ENCODE measurements at places on chromosomes 12 and 14.

- DNase-seq = no peak
These were observed 405.0 kb downstream of the TRHDE start for GRCh38 chr12:72677139-72677538.

GRCh38 chr12:46701356-46701755 lies 124.4 kb downstream of the SLC38A4 start:
- DNase-seq = no peak

DNA sequence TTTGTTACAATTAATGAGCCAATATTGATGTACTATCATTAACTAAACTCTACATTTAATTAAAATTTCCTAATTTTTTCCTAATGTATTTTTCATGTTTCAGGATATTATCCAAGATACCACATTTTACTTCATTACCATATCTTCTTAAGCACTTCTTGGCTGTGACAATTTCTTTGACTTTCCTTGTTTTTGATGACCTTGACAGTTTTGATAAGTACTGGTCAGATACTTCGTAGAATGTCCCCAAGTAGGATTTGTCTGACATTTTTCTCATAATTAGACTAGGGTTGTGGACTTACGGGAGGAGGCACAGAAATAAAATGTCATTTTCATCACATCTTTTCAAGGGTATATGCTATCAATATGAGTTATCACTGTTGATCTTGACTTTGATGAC lies 700.9 kb downstream of the BCL11B start:
- DNase-seq = no peak

GRCh38 chr14:22163051-22163450 lies 426.0 kb downstream of the DAD1 start:
- DNase-seq = no peak

GRCh38 chr14:103941462-103941861 lies 867 bp downstream of the RD3L start:
- DNase-seq = no peak

- peak; percentile 50 for DNase-seq
These were observed 26.6 kb upstream of the LTA4H start for GRCh38 chr12:96061864-96062453.

DNA sequence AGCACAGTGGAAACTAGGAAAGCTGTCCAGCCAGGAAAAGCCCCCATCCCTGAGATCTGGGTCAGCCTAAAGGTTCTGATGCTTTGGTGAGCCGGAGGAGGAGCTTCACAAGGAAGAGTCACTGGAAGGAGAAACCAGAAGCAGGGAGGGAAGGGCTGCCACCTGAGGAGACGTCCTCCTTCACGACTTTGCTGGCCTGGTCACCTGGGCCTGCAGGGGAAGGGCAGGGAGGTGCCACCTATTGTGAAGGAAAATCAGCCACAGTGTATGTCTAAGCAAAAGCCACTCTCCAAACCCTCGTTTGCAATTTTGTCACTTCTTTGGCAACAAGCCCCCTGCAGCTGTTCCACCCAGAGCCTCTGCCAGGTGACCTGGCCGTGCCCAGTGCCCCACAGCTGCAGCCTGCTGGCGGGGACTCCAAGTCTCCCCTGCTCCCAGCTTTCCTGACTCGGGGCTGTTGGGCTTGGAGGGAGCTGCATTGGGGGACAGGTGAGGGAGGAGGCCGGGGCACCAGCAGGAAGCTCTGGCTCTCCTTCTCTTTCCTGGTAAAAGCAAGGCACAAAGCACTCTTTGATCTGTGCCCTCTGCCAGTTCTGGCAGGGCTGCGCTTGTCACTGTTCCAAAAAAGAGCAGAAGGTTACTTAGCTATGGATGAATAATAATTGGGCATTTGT lies 120.9 kb upstream of the BCL2L14 start:
- DNase-seq = no peak

DNA sequence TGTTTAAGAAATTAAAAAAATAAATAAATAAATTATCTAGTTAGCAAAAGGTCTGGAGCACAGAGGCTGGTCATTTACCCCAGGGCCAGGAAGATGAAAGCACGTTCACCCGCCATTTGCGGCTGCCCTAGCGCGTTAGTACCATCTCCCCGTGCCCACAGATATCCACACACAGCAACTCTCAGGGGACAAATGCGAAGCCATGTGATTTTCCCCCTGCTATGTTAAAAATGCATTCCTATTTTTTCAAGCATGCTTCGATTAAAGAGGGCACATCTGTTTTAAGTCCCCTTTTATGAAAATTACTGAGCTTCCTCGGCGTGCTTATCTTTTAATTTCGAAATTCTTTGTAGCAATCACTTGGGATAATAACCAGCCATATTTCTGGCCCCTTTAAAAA lies 56.9 kb upstream of the PIWIL1 start:
- no peak for DNase-seq

GRCh38 chr14:39452680-39453079 lies 20.4 kb upstream of the FBXO33 start:
- DNase-seq = no peak

DNA sequence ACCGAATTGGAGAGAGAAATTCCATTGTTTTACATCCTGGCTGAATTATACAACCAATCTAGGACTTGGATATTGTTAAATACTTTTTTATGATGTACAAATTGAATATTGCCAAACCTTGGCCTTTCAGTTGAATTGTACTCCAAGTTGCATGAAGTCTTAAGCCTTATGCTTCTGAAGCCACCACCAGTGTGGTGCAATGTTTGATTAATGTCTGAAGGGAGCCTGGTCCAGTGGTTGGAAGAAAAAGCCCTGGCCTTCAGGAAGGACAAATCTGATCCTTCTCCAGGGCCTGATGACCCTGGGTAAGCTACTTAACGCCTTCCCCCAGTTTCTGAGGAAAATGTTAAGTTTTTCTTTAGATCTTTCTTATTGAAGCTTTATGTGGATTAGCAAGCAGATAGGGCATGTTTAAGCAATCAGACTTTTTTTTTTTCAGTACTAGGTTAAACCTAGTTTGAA lies 72.0 kb downstream of the PAPOLA start:
- DNase-seq = no peak

DNA sequence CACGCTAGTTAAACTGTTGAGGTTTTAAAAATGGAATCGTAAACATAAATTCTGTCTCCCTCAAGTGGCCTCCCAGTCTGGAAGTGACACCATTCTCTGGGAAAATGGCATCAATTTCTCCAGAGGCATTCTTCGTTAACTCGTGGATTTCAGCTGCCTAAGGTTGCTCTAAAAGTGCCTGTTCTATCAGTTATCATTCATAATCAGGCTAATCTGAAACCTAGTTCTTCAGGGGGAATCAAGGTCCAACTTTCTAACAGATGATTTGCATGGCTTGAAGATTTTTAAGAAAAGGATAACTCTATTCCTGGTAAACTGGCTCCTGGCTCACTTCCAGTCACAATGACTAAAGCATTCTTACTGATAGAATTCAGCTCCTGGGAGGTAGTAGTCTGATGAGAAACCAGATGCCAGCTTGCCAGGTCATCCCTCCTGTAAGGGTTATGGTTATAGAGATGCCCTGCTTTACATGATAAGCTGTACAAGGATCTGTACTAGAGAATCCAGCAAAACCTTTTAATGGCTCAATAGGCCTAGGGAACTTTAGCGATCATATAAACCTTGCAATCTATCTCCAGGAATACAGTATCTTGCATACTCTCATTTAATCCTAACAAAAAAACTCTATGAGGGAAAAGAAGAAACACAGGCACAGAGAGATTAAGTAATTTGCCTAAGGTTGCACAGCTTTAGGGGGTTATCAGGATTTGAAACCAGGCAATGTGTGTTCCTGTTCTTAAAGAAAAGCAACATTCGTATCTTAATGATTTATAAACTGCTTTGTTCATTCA lies 1.5 kb downstream of the L3HYPDH start:
- no peak for DNase-seq

- no peak for DNase-seq
These were observed 22.0 kb downstream of the OR5AU1 start for GRCh38 chr14:21133901-21134300.

DNA sequence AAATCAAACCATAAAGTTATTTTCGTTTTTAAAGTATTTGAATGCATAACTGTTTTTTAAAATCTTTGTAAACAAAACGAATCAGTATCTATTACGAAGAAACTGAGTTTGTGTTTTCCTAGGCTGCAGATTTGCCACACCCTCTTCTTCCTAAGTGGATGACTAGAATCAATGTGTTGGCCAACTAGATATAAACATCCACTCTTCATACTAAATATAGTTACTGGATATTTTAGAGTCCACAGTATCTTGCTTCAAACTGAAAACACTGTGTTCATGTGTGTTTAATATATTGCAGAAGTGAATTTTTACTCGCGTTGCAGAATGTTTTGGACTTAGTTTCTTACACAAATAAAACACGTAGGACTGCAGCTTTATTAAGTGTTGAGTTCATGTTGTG lies 63.2 kb downstream of the KLHL28 start:
- DNase-seq = no peak

- no peak for DNase-seq
These were observed 117.7 kb downstream of the OTOGL start for GRCh38 chr12:80217011-80217535.

DNA sequence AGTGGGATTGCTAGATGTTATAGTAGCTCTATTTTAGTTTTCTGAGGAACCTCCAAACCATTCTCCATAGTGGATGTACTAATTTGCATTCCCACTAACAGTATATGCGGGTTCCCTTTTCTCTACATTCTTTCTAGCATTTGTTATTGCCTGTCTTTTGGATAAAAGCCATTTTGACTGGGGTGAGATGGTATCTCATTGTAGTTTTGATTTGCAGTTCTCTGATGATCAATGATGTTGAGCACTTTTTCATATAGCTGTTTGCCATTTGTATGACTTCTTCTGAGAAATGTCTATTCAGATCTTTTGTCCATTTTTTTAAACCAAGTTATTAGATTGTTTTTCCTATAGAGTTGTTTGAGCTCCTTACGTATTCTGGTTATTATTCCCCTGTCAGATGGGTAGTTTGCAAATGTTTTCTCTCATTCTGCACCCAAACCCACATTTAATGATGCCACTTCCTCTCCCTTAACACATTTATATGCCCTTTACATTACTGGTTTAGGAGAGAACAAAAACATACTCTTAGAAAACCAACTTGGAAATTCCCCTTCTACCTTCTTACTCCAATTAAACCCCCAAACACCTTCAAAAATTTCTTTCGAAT lies 48.2 kb downstream of the NELL2 start:
- no peak for DNase-seq

DNA sequence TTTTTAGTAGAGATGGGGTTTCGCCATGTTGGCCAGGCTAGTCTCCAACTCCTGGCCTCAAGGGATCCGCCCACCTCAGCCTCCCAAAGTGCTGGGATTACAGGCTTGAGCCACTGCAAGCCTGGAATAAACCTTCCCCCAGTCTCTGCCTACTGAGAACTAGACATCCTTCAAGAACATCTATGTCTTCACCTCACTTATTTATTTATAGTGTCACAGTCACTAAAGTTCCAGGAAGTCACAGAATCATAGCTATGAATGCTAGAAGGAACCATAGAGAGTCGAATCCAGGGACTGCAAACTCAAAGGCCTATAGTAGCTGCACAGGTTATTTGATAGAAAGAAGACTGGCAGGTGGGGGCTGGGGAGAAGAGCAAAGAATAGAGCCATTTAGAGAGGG lies 44.7 kb upstream of the NUDT4 start:
- DNase-seq = no peak

GRCh38 chr14:75450381-75451276 lies 22.8 kb downstream of the JDP2 start:
- DNase-seq = no peak

DNA sequence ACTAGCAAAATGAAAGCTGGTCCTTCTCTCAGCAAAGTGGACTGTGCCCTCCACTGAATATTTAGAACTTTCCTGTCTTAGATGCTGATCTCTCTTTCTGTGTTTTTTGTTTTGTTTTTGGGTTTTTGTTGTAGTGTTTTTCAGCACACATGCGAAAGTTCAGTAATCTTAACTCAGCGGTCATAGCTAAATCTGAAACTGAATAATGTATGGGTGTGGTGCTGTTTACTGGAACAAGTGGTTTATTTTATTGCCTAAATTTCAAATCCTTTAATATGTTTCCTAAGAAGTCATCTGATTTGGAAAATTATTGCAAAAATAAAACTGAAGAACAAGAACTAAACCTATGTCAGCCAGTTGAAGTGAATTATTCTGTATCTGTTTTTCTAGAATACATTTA lies 116.0 kb upstream of the LRIG3 start:
- no peak for DNase-seq

DNA sequence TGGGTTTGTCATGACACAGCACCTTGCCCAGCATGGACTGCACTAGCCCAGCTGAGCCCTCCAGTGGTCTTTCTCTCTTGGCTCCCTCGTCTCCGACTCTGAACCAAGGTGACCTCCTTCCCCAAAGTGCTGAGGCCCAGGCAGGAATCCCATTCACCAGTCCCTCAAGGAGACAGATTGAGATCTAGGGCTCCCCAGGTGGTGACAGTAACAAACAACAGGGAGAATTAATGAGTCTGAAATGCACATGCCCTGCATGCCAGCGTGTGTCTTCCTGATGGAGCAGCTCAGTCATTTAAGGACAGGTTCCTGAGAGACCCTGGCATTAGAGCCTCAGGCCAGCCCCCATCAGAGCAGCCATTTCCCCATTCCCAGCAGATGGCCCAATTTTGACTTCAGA lies 51.4 kb upstream of the OAS1 start:
- no peak for DNase-seq

DNA sequence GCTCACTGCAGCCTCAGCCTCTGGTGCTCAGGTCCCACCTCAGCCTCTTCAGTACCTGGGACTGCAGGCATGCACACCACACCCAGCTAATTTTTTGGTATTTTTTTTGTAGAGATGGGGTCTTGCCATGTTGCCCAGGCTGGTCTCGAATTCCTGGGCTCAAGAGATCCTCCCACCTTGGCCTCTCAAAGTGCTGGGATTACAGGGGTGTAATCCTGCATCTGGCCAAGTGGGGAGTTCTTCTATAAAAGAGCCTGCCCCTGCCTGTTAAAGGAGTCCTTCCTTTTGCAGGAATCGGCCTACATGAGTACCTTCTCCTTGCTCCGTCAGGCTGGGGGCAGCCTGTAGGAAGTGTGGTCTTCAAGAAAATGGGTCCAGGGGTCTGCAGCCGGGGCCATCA lies 54.1 kb upstream of the RASSF3 start:
- DNase-seq = no peak

DNA sequence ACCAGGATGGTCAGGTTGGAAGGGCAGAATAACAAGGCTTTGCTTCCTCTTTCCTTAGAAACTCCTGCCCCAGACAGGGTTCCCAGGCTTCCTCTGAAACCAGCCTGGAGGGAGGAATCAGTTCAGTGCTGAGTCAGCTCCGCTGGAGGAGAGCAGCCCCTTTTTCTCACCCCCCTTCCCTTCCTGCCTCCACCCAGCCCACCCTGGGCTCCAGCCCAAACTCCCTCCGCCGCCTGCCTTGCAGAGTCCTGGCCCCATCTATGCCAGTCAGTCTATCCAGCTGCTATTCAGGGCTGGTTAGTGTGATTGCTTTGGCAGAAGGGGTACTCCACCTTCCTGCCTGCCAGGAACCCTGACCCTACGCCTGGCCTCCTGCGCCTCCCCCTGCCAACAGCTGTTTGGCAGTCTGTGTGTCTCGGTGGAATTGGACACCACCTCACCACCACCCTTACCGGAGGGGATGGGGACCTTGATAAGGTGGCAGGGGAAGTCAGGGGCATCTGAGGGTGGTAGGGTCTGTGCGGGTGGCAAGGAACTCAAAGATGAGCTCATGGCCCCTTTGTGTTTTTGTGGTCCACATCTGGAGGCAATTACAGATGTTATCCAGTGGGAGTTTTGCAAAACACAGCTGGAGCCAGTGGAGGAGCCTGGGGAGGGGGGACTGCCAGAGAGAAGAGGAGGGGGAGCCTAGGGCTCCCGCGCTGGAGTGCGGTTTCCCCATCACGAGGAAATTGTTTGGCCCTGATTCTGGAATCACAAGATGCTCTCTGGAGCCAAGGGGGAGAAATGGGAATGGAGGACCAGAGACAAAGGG lies 12.2 kb downstream of the MMP14 start:
- DNase-seq = no peak

Measured in stimulated activated CD8-positive, alpha-beta memory T cell treated with anti-CD3 and anti-CD28 coated beads, Interleukin-7, amount 100 ng/mL, for 48 hours (primary cell).